ENCODE measurements at places on chromosomes 13 and 19.

DNA sequence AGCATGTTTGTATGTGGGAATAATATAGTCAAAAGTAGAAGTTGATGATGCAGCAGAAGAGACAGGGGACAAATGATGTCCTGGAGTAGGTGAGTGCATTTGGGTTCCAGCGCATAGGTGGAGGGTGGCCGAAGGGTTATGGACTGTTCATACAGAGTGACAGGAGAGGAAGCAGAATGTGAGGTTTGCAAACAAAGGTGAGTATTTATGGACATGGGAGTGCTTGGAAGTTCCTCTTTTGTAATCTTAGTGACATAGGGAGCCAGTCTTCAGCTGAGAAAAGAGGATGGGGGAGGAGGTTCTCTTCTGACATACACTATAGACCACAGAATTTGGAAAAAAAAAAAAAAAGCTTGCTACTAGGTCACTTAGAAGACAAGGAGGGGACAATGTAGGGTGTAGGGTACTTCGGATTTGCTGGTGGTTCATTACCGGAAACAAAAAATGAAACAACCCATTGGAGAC is 331.6 kb downstream of the DLEU7 start:
- DNase-seq, result no peak

GRCh38 chr13:28140433-28141125 is 2.2 kb downstream of the PAN3 start:
- no peak for DNase-seq

GRCh38 chr19:49924004-49924880 is 4.8 kb upstream of the ATF5 start:
- DNase-seq, result no peak

GRCh38 chr19:15246198-15246481 is 13.9 kb upstream of the EPHX3 start:
- no peak for DNase-seq

- DNase-seq, result no peak
Observed at GRCh38 chr19:40576151-40576584, 505 bp upstream of the SHKBP1 start.

DNA sequence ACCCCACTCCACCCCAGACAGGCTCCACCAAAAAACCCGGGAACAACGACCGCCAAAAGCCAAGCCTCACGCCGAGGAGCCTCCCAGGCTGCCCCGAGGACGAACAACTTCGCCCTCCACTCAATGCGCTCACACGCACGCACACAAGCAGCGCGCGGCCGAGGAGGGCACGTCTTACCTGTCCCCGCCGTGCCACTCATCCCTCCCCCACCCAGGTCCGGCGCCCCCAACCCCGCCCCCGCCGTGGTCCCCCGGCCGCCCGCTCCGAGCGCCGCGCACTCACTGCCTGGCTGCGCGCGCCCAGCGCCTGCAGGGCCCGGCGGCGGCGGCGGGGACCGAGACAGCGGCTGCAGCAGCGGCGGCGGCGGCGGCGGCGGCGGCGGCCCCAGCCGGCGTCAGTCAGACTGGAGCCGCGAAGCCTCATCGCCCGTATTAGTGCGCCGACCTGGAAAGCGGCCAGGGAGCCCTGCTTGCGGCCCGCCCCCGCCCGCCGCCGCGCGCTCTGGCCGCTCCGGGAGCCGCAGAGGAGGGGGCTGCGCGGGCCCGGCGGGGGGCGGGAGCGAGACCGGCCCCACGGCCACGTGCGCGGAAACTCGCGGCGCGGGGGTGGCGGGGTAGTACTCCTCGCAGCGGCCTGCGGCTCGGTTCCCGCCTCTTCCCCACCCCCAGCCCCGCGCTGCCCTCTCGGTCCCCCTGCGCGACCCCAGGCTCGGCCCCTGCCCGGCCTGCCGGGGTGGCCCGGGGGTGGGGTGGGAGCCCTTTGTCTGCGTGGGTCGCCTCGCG is at the start of gene SMAD9:
Gene SMAD9, minus strand, starts transcription at position 406 of the 783 bp plus-strand sequence. CDS start 40,549 bp downstream, outside the sequence.
- no peak for DNase-seq

DNA sequence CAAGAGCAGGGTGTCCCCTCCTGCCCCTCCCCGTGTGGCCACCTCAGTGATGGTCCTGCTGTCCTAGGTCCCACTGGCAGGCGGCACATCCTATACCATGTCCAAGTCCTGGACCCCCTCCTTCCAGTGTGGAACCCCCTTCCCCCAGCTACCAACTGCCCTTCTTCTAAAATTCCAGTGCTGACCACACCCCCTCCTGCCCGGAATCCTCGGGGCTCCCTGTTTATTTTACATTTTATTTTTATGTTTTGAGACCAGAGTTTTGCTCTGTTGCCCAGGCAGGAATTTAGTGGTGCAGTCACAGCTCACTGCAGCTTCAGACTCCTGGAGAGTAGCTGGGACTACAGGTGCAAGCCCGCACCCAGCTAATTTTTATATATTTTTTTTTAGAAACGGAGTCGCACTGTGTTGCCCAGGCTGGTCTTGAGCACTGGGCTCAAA is 945 bp upstream of the CPAMD8 start:
- DNase-seq, result no peak

DNA sequence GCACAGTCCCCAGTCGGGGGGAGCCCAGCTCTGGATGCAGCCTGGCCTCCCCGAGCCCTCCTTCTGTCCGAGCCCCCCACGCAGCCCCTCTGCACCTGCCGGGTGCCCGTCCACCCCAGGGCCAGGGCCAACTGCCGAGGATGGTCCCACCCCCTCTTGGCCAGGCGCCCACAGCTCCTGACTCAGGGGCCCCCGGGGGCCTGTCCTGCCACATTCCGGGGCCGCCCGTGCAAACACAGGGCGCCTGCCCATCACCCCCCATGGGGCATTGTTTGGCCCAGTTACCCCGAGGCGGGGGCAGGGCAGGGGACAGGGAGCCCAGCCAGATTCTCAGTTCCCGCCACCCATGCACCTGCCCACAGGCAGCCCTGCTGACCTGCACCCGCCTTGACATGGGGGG is 5.3 kb upstream of the TCF3 start:
- no peak for DNase-seq

DNA sequence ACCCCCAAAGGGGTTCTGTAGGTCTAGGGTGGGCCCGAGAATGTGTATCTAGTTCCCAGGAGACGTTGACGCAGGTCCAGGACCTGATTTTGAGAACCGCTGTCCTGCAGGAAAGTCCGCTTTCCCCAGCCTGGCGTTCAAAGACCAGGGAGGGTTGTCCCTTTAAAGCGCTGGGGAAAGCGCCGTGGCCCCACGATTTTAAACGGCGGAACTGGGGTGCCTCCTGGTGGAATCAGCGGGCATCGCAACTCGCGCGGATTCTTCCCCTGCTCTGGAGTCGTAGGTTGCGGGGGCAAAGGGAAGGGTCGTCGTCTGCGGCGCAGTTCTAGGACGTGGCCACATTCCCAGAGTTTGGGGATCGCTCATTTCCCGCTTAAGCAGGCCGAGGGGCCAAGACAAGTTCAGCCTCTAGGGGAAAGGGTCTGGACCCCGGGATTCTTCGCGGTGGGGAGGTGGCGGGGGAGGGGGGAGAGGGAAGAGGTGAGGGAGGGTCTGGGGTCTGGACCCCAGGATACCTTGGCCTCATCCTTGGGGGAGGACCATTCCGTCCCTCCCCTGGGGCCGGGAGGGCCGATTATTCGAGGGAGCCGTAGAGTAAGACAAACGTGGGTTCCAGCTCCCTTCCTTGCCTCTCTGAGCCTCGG is 7.7 kb downstream of the PNMA8B start:
- peak; percentile 79 for DNase-seq

- no peak for DNase-seq
Observed at GRCh38 chr13:73065665-73066340, 7.0 kb downstream of the KLF5 start.

DNA sequence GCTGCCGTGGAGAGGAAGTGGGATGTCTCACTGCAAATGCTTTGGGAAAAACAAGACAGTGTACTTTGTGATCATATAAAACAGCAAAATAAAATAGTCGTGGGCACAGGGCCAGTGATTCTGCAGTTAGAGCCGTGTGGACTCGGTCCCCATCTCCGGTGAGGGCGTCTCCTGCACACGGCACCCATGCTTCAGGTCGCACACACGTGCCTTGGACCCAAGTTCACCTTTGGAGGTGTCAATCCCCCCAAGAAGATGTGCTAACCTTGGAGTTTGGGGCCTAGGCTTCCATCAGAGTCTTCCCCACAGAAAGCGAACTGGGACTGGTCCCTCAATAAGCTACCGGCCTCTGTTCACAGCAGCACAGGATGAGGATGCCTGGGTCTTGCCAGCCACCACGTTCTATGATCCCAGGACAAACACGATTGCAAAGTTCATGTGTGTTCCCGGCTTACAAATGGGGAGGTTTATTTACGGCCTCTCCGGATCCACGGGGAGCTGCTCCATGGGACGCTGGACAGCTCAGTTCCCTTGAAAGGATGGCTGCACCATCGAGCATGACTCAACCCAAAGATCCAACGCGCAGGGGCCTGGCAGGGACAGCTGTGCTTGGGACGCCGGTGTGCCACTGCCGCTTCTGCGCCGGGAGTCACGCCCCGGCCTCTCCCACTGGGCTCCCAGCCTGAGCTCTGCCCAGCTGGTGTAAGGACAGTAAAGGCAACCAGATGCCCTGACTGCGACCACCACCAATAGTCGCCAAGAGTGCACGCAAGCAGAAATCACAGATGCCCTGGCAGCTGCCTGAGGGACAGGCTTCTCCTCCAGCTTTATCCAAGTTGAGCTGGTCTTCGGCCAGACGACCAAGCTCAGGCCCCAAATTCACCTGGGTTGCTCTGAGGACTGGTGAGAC is 8.6 kb downstream of the GAS6 start:
- DNase-seq, result no peak

DNA sequence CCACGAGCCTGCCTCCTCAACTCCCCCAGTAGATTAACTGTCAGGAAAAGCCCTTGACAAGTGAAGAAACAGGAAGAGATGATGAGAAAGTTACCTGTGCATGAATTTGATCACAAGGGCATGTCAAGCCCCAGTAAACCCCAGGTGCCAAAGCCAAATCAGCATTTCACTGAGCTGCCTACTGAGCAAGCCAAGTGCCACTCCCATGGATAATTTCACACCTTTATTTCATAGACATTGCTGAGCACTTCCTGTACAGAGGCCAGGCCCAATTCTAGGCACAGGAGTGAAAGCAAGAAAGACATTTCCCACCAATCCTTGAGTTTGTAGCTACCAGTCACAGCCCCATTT is 2.4 kb downstream of the GADD45GIP1 start:
- no peak for DNase-seq

- DNase-seq, result no peak
Observed at GRCh38 chr19:37928527-37929286, 21.7 kb downstream of the SIPA1L3 start.

- no peak for DNase-seq
Observed at GRCh38 chr19:49614096-49614833, 23.3 kb downstream of the PRR12 start.

DNA sequence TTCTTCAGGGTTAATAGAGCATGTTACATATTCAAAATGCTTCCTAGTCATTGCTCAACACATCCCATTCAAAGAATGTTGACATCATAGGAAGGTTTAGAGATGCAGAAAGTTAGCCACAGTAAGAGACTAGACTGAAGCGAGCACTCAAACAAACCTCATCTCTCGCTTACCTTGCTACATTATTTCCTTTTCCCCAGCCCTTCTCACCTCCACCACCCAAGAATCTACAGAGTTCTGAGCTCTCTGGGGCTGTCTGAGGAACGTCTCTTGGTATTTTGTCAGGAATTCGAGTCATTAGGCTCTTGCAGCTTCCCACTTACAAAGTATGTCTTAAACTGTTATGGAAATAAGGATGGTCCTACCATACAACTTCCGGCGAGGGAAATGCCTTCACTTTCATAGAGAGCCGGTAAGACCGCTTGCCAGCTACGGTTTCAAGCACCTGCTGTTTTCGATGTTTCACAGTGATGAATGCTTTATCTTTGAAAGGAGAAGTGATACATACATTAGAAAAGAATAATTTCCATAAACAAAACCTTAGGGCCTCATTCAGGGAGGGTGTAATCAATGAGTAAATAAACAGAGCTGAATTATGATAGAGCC is 65.1 kb downstream of the FLT1 start:
- no peak for DNase-seq

GRCh38 chr13:24103782-24104372 is 56.6 kb upstream of the SPATA13 start:
- no peak for DNase-seq

- no peak for DNase-seq
Observed at GRCh38 chr13:29810145-29810742, 40.2 kb downstream of the UBL3 start.

- no peak for DNase-seq
Observed at GRCh38 chr13:40208517-40208916, 457.9 kb downstream of the FOXO1 start.

DNA sequence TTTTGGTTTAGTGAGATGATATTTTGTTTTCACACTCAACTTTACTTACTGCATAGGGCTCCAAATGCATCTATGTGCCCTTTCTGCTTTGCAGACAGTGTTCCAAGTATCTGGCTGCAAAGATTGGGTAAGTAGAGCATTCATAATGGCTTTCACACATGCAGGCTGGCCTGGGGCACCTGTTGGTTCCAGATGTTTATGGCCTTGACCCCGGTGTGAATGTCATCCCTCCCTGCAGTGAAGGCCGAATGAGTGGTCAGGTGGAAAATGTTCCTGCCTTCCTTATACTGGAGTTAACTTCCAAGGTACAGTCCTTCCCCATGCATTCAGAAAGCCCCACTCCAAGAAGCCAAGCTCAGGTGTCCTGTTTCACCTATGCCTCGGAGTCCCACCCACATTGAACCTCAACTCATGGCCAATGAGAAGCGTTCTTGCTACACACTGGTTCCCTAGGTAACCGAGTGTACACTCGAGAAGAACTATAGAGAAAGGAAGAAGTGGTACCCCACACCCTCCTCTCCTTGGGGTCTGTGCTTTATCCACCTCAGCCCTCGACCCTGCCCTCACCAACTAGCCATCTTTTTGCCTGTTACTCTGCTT is 23.0 kb upstream of the ZNF536 start:
- no peak for DNase-seq

DNA sequence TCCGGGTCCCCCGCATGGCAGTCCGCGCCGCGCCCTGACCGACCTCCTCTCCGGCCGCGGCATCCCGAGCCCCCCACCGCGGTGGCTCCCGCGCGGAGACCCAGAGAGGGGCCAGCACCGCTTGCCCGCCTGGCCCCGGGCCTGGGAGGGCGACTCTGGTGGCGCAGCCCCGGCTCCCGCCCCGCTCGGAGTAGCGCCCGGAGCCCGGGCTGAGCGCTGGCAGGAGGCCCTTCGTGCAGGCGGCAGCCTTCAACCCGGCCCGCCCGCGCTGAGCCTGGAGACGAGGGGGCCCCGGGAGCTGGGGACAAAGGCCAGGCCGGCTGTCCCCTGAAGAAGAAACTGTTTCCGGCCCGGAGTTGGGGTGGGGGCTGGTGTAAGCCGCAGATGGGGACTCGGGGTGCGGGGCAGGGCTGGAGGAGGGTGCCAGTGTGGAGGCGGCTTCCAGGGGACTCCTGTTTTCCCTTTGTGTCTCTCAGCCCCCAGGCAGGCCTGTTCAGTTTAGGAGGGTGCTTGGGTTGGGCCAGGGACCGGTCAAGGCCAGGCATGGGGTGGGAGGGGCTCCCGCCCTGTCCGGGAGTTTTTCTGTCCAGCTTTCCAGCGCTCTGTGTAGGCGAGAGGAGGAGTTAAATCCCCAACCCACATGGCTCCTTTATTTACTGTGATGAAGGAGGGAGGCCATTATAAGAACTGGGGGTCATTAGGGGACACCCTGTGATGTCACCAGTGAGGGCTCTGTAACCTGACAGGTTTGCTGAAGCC is 935 bp downstream of the LRP3 start:
- DNase-seq, result no peak

GRCh38 chr19:46975011-46975924 is 44.4 kb upstream of the NPAS1 start:
- no peak for DNase-seq
